Osteocyte (in vitro differentiated cells): ENCODE measurements at places on chromosomes 2 and 18.

DNA sequence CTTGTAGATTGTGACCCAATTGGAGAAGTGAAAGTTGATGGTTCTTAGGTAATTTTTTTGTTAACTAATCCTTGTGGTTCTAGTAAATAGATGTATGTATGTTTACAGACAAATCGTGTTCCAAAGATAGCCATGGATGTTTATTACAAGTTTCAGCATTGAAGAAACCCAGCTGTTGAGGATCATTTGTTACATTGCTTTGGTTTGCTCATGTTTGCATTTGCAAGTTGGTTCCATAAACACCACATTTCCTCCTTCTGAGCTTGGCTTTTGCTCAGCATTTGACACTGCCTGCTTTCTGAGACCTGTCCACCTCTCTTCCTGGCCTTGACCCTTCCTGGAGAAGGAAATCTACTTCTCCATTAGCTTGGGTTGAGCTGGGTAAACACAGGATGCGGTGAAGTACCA lies 1.8 kb upstream of the CCDC68 start:
- DNase-seq, result no peak

DNA sequence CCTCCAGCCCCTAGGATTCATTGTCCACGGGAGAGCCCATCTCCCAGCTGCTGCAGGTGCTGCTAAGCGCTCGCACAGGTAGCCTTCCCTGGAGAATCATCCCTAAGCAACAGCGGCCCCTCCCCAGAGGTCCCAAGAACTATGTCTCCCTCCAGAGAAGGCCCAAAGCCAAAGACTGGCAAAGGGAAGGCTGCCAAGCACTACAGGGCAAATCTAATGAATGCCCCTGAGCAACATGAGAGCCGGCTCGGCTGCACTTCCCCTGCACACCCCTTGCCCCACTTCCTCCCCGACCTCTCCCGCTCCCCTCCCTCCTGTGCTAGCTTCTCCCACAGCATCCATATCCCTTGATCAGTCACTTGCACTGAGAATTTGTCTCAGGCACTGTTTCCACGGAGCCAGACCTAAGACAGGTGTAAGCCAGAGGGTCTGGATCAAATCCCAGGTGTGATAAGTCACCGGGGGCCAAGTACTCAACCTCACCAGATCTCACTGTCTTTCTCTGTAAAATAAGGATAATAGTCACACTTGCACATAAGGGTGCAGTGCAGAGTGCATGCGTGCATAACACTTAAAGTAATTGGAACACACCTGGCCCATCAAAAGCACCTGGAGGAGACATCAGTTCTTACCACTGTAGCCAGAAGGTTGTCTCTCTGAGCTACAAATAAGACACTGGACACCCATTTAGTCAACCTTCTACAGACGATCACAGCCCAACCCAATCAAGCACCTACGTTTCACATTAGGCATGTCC lies 20.1 kb upstream of the COL6A3 start:
- DNase-seq, result no peak

- peak; percentile 85 for DNase-seq
Observed at GRCh38 chr2:71940695-71941094, 207.0 kb downstream of the CYP26B1 start.

DNA sequence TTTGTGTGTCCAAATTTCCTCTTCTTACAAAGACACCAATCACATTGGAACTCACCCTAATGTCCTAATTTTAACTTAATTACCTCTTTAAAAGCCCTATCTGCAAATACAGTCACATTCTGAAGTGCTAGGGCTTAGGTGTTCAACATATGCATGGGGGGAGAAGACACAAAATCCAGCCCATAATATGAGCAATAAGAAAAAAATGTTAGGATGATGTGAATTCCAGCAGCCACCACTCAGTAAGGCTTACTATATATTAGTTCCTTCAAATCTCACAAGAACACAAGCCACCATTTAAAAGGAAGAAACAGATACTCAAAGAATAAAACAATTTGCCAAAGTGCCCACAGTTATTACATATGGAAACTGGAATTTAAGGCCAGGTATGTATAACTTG lies 285.7 kb downstream of the EPHA4 start:
- DNase-seq, result no peak

- DNase-seq, result no peak
Observed at GRCh38 chr18:13219593-13220159, 1.1 kb downstream of the LDLRAD4 start.

DNA sequence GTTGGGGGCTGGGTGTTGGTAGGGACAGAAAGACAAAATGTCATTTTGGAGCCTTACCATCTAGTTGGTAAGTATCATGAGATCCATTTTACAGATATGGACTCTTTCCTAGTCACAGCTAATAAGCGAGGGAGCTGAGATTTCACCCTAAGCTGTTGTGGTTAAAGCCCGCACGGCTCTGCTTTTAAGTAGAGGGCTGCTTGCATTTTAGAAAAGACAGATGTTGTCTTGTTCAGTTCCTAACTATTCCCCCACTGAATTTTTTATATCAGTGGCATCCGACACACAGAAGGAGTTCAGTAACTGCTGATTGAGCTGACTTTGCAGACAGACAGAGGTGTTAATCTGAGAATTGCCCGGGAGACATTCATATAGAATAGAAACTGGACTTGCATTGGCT lies 3.7 kb downstream of the QPCT start:
- DNase-seq, result no peak

GRCh38 chr18:47912794-47913585 lies 17.5 kb downstream of the SMAD2 start:
- no peak for DNase-seq

DNA sequence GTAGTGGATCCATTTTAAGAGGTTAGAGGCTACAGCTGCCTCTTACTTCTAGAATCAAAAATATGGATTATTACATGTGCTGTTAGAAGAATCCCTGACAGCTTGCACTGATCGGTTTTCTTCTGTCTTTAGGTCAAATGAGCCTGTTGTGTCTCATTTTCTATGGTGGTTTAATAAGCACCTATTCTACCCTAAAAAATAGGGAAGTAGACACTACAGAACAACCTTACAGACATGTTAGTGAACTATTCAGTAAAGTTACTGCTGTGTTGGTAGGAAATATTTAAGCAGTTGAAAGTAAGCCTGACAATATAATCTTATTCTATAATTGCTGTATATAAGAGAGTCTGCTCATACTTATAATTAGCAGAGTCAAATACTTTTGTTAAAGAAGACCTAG lies 168.5 kb upstream of the NOSTRIN start:
- DNase-seq, result no peak

- no peak for DNase-seq
Observed at GRCh38 chr18:23131693-23132319, 3.5 kb upstream of the CABLES1 start.

- DNase-seq, result no peak
Observed at GRCh38 chr18:11183637-11184036, 34.3 kb upstream of the PIEZO2 start.

GRCh38 chr2:176960736-176961520 lies 251.7 kb upstream of the HNRNPA3 start:
- DNase-seq, result no peak

DNA sequence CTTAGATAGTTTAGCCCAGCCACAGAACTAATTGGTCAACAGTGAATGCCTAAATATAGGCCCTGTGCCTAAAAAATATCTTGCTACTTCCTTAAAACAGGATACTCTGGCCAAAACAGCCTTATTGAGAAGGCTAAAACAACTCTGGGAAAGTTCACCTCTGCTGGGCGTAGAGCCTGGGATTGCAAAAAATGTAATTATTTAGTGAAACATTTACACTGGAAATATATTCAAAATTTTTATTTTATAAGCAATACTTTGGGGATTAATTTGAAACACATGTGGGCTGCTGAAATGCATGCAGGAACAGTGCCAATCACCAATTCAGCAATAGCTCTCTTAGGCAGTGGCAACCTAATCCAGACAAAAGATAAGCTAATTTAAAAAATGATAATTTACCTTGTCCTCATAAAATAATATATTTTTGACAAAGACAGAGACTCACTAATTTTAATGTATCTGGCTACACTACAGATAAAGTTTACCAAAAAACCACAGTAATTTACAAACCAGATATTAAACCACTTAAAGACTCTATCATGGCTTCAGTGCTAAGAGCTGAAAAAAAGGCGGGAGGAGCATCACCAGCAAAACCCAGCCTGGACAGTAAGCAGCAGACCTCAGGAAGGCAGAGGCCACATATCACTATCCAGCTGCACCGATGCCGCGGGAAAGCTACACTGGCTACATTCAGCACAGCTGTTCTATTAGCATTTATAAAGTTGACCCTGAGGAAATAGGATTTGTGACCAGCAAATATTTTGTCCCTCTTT lies 18.5 kb downstream of the TRAK2 start:
- DNase-seq, result no peak

DNA sequence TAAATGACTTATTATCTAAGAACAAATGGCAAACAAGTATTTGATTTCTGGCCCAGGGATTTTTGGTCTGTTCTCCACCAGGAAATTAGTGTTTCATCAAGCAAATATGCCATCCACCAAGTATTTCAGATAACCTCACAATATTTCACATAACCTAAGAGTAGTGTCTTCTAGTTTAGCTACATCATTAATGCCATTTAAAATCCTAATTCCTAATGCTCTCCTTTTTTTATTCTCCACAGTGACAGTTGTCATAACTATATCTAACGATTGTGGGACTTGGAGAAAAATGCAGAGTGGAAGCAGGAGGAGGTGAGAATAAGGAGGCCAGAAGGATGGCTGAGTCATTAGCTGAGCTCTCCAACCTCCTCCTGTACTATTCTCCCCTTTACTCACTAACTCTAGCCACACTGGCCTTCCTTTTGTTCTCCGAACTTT lies 58.5 kb upstream of the CTLA4 start:
- DNase-seq, result peak; percentile 11

GRCh38 chr2:217774232-217774631 lies 228.6 kb downstream of the TNS1 start:
- DNase-seq, result no peak

- no peak for DNase-seq
Observed at GRCh38 chr2:102449370-102449974, 23.6 kb upstream of the SLC9A4 start.

GRCh38 chr18:111306-112014 lies 46.9 kb upstream of the USP14 start:
- peak; percentile 94 for DNase-seq

DNA sequence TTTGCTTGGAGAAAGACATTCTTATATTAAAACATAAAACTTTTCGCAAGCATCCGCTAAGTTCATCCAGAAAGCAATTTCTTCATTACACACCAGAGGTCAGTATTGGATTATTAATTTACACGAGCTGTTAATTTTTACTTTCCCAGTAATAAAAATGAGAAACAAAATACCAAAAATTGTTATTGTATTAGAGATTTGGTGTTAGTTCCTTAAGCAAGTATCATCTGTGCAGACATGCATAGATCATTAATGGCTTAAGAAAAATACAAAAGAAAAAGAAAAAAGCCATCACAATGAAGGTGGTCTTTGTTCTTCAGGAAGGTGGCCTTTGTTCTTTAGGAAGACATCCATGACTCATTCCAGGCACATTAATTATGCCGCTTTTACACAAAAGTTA lies 53.6 kb upstream of the HNMT start:
- no peak for DNase-seq

GRCh38 chr2:45382744-45383143 lies 228.3 kb downstream of the SRBD1 start:
- no peak for DNase-seq

DNA sequence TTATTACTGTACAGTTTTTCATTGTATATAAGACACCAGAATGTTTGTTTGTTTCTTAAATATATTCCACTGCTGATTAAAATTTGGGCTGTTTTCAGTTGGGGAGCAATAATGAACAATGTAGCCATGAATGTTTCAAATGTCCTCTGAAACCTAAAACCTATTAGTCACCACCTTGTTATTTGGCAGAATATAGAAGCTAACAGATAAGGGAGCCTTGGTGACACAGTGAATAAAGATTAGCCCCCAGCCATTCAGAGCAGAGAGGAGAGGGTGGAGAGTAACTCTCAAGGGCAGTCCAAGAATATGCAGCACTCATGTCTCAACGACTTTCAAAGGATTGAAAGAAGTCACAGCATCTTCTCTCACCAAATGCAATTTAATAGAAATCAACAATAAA lies 43.1 kb upstream of the ATP8B1 start:
- DNase-seq, result no peak
